ENCODE measurements at places on chromosomes 13 and 19.

DNA sequence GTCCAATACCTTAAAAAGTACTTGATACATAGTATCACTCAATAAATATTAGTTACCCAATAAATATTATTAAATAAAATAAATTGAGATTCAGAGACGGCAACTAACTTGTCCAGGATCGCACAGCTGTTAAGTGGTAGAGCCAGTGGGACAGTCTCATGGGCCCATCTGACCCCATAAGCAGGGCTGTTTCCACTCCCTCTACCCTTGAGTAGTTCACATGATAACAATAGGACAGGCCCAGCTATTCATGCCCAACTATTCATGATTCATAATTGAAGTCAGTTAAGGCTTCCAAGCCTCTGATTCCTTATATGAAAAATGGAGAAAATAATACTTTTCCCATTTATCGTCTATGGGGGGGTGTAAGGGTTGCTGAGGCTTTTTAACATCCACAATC is 78.2 kb downstream of the C13orf42 start:
- DNase-seq = no peak

GRCh38 chr13:40476175-40476958 is 190.1 kb downstream of the FOXO1 start:
- no peak for DNase-seq

DNA sequence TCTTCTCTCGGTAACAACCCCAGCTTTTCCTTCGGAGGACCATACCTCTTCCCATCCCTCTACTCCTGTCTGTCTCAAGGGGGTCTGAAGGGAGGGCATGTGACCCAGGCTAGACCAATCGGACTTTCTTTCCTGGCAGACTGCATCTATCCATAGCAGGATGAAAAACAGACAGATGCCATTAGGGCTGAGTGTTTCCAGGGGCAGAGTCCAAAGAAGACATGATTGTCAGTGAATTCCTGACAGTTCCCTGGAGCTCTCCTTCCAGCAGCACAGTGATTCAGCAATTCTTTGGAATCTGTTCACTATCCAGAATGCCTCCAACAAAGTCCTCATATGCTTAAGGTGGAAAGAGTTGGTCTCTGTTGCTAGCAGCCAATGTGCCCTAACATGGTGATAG is 189.8 kb downstream of the KCTD12 start:
- no peak for DNase-seq

- no peak for DNase-seq
Observed at GRCh38 chr13:58999851-59000250, 1163.9 kb downstream of the DIAPH3 start.

- peak; percentile 91 for DNase-seq
Observed at GRCh38 chr19:32405431-32406160, at the start of gene DPY19L3. Gene DPY19L3 (plus strand): TSS chr19:32405770. CDS start chr19:32408254, 2,484 bp downstream.

- no peak for DNase-seq
Observed at GRCh38 chr13:106354961-106355360, 180.5 kb downstream of the EFNB2 start.

GRCh38 chr19:29442094-29442493 is 83.7 kb upstream of the VSTM2B start:
- no peak for DNase-seq

- no peak for DNase-seq
Observed at GRCh38 chr13:106464076-106464475, 71.4 kb downstream of the EFNB2 start.

- no peak for DNase-seq
Observed at GRCh38 chr13:23381866-23382265, 51.6 kb downstream of the SACS start.

DNA sequence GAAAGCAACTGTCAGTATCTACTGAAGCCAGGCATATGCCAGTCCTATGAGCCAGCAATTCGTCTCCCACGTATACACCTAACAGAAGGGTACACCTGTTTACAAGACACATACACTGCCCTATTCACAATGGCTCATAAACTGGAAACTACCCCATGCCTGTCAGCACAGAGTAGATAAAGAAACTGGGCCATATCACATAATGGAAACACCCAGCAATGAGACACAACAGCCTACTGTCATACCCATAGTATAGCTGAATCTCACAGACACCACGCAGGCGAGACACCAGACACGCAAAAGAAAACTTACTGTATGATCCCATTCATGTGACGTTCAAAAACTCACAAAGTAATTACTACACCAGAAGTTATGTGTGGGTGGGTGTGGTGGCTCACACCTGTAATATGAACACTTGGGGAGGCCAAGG is 15.7 kb downstream of the NOSIP start:
- peak; percentile 59 for DNase-seq

DNA sequence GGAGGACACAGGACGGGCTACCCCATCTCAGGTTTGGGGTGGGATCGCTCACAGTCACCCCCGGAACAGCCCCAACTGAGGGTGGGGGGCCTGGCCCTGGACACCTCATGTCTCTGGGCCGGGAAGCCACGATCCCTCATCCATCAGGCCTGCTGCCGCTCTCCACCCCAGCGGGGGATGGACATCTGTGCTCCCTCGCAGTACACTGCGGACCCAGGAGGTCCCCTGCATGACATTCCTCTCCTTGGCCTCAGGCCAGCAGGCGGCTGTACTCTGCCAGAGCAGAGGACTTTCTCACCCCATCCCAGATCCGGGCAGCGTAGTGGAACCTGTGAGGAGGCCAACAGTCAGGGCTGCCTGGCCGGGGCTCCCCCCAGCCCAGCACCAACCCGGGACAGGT is 15.5 kb downstream of the IRGC start:
- DNase-seq = no peak

DNA sequence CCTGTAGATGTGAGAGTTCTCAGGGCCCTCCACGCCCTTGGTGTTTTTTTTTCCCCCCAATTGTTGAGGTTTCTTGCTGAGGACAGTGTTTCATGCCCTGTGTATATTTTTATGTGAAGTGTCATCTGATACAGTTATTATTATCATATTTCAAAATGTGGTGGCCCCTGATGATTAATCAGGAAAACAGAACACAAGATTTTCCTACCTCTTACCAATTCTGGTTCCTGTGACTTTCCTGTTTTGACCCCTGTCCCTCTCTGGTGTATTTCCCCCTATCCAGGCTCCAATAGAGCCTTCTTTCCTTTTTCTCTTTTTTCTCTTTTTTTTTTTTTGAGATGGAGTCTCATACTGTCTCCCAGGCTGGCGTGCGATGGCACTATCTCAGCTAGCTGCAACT is 642 bp downstream of the PSG8 start:
- no peak for DNase-seq

- DNase-seq = peak; percentile 38
Observed at GRCh38 chr19:17205237-17206140, 9.7 kb upstream of the USE1 start.

GRCh38 chr13:23656637-23657371 is 86.6 kb downstream of the TNFRSF19 start:
- DNase-seq = no peak

GRCh38 chr13:43441464-43441863 is 345.3 kb downstream of the ENOX1 start:
- no peak for DNase-seq

DNA sequence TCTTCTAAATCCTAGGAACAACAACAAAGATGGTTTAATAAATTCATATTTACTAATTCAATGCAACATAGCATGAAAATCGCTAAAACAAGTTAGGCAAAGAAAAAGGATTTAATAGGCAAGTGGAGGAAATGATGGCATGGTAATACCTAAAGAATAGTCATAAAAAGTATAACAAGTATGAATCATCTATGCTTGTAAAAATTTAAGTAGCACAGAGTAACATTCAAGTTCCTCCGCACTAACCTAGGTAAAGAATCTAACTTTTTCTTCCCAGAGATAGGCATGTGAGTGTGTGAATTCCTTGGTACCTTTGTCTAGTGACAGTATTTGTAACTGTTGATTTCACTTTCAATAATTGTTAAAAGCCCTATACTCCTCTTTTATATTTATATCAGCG is 42.6 kb downstream of the RCBTB2 start:
- DNase-seq = no peak

Measured in stimulated activated CD4-positive, alpha-beta T cell treated with anti-CD3 and anti-CD28 coated beads, Interleukin-12 subunit alpha, Interleukin-12 subunit beta, amount 100 ng/mL, for 48 hours (primary cell).